ENCODE measurements at places on chromosomes 12 and 14. TPM values are rescaled to one million over a fixed set of nuclear protein-coding genes. Genes with fewer than 3 reads are reported as not detected.

GRCh38 chr14:106120101-106120500 is 593.7 kb downstream of the TMEM121 start:
- no peak for DNase-seq

GRCh38 chr12:132669166-132669879 is 17.8 kb downstream of the POLE start:
- DNase-seq = no peak

MANSC1 gene
- total RNA-seq = 19.0 TPM

CSRNP2 gene
- total RNA-seq = 18.5 TPM

- no peak for DNase-seq
These were observed 222.3 kb downstream of the RAD51B start for GRCh38 chr14:68041876-68042354.

DNA sequence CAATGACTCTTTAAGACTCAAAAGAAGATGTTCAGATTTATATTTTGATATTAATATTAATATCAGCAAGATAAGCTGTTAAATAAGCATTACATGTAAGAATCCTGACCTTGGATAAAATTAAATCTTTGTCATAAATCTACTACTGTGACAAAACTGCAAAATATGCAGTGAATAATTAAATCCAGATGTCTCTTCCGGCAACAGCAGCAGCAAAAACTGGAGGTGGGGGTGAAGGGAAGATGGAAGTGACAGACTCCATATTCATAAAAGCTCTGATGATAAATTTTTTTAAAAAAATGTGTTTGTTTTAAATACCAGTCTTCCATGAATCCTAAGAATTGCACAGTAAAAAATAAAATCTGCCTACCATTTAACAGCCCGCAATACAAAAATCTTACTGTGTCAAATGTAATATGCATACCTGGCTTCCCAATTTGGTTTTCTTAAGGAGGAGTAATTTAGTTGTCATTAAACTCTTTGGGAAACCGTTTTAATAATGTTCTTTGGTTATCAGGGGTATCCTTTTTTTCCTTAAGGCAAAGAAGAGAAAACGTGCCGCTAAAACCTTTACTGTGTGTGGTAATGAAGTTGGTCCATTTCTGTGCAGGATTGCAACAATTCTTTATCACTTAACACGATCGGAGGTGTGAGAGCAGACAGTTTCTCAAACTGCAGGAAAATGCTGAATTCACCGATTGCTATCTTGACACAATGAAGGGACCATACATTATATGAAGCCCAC is 478.2 kb downstream of the DIO2 start:
- DNase-seq = no peak

DNA sequence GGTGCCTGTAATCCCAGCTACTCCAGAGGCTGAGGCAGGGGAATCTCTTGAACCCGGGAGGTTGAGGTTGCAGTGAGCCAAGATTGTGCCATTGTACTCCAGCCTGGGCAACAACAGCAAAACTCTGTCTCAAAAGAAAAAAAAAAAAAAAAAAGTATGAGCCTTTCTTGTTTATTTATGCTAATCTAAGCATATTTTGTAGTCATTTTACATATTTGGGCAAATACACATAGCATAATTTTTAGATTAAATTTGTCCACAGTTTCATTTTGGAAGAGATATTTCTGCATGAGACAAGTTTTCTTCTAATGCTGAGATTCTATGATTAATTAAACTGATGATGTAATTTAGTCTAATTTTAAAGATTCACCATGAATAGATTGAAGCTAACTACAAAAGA is 494.4 kb downstream of the TMTC2 start:
- no peak for DNase-seq

DNA sequence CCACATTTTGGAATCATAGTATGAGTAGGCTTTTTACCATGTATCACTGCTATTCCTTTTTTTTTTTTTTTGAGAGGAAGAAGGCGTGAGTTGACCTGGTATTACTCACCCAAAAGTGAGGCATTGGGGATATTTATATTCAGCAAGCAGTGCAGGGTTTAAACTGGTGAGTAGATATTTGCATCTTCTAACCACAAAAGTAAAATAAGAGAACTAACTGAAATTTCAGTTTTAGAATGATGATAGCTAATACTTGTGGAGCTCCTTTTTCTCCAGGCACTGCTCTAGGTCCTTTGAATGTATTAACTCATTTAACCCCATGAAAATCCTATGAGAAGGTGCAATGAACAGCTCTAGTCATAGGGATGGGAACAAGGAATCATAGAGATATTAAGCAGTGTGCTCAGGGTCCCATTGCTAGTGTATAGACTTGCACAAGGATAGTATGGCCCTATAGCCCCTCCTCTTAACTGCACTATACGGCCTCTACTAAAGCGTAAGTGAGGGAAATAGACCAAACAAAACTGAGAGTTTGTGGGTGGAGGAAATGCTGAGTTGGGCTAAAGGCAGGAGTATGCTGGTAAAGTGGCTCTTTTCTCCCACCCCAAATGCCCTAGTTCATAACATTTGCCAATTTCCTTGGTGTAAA is 104.3 kb upstream of the MAX start:
- DNase-seq = no peak

KCNH5 gene
- total RNA-seq = not detected

GRCh38 chr12:40663781-40664180 is 28.5 kb upstream of the CNTN1 start:
- DNase-seq = no peak

- DNase-seq = no peak
These were observed 3.8 kb downstream of the DGKA start for GRCh38 chr12:55934773-55935172.

- peak; percentile 69 for DNase-seq
These were observed 536 bp upstream of the DAAM1 start for GRCh38 chr14:59187802-59188460.

DNA sequence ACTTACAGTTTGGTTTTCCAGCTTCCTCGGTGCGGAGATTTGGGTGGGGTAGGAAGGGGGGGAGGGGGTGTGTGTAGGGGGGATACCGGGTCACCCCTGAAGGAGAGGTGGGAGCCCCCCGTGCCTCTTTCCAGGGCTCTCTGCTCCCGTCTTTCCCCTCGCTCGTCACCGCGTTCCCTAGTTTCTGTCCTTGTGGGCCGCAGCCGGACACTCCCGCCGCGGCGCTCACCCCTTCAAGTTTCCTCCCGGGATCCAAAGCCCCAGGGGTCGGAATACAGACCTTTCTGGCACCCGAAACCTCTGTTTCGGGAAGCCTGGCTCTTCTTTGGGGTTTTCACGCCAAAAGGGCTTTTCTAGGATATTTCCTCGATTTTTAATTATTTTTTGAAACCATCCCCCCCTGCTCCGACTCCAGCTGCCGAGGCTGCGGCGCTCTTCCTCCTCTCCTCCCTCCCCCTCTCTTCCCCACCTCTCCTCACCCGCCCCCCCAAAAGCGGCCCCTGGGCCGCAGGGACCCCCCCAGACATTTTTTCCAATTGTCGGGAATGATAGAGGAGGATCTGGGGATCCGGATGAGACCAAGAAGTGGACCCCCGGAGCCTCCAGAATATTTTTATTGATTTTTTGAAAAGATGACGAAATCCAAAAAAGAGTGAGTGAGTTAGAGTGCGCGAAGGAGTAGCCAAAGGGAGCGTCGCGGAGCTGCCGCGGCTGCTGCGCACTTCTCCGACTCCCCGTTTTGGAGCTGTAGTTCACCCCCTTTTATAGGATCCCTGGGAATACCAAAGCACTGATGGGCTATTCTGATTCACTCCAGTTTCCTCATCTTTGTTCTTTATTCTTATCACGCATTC is 1.7 kb downstream of the CCND2 start:
- no peak for DNase-seq

DBX2 gene
- 0.17 TPM for total RNA-seq

DNA sequence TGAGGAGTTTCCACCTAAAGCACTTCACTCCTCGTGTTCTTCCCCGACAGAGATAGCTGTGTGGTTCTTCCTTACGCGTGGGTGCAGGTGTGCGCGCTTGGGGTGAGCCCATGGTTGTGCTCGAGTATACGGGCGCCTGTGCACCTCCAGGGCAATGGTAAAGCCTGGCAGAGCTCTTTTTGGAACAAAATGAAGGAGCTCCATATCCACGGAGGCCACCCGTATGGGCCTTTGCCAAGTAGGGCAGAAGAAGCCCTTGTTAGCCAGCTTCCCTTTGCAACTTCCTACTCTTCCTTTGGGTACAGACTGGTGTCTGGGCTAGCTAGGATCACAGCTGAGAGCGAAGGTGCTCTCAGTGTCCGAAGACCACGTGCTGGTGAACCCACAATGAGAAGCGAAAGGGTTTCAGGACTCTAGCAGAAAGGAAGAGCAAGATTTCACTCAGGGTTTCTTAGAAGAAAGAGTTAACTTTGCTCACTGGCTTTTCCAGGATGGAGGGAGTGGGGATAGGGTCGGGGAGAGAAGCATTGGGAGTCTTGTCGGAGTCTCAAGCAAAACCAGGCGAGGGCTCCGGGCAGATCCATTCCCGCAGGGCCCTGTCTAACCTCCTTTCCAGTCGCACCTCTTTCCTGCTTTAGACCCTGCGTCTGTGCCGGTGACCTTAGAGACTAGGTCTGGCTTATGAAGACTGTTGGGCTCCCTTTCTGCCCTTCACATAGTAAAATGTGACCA is 960 bp upstream of the LRFN5 start:
- DNase-seq = peak; percentile 50

GRCh38 chr12:125186471-125187147 is 121.4 kb downstream of the AACS start:
- DNase-seq = no peak

DNA sequence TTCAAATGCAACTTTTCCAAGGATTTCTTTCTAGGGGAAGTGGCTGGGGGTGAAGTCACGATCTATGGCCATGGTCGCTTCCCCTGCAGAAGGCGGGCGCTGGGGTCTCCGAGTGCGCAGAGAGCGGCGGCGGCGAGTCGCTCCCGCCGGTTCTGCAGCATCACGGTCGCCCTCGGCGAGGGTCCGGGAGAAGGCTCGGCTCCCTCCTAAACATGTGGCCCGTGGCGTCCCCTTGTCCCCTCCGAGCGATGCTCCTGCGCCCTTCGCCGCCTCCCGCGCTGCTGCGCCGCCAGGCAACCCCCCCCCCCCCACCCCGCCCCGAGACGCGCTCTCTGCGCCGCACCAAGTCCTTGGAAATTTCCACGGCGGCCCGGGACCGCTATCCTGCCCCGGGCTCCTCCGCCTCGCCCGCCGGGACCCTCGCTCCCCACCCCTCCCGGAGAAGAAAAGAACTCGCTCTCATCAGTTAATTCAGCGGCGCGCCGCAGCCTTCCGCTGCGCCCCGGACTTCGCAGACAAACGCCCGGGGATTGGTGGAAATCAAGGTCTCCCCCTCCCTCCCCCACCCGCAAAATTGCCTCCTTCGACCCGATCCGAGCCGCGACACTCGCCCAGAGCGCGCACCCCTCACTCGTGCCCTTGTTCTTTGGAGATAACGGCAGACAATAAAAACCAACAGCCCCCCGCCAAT is at the start of gene ST8SIA1:
ST8SIA1 (minus strand) TSS at position 298 of the 691 bp plus-strand sequence. CDS start 475 bp downstream, outside the sequence.
- DNase-seq = peak; percentile 81

OR6C2 gene
- not detected for total RNA-seq

CD69 gene
- total RNA-seq = 0.48 TPM

DNA sequence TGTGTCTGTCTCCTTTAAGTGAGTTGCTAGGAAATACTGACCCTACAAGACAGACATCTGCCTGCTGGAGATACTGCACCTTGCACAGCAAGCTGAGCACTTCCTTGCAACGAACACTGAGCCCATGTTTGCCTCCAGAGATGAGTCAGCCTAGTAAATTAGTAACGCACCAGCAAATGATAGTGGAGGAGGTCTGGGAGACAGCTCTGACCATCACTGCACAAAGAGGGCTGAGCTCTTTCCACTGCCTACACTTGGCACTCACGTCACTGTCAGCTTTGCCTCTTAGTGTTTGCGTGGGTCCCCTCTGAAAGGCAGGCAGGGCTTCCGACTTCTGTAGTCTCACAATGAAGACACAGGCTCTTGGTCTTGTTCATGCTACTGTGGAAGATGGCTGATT is 109.0 kb downstream of the APAF1 start:
- DNase-seq = no peak

DNA sequence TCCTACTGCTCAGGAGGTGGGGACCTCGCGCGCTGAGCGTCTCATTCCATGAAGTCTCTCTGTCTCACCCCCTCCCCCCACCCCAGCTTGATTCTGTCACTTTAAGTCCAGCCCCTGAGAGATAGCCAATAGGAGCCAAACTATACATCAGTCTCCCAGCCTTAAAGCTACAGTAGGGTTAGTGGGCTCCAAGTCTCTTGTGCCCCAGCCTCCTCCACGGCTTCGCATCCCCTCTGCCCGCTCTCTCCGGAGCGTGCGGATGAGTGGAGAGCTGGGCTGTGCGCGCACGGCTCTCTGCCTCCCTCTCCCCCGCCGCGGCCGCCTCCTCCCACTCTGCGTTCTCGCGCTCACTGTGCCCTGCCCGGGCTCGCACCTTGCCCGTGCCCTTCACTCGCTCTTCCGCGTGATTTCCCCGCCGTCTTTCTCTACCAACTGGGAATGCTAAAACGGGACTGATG is at the start of gene ESRRB:
ESRRB (plus strand) TSS at position 191 of the 458 bp plus-strand sequence; CDS start at position 456, 265 bp downstream.
- no peak for DNase-seq

PRH2 gene
- not detected for total RNA-seq

DNA sequence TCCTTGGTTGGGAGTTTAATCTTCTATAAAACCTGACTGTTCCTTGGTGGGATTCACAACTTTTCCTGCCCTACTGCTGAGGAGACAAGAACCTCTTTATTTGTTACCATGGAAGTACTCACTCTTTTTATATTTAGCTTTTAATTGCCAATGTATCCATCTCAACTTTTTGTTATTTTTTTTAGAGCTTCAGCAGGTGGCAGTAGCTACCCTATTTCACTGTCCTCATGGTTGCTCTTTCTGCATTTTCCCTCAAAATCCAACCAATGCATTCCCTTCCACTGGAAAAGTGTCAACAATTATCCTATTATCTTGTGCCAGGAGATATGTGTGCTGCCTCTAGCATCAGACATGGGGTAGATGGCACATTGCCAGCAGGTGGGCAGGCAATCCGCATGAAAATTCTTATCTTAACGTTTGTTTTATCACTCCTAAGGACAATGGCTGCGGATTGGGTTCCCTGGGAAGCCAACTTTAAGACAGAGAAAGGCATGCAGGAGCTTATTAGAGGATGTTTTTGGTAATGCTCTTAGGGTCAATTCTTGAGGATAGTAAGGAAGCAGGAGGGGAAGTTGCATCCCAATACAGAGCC is 406.4 kb downstream of the SNAPC1 start:
- no peak for DNase-seq

Measured in right cardiac atrium (tissue), 5 donors.